WTC11 (cell line): ENCODE measurements at places on chromosomes 7 and 10. TPM values are rescaled to one million over a fixed set of nuclear protein-coding genes. Genes with fewer than 3 reads are reported as not detected.
A peak's percentile ranks its signal among the peaks of the same experiment; 100 is the strongest.

GRCh38 chr7:55083206-55083605 lies 64.4 kb downstream of the EGFR start:
- no peak for DNase-seq

AHR gene
- 5.8 to 9.8 TPM (median 7.1 TPM) in 3 replicates for total RNA-seq

DNA sequence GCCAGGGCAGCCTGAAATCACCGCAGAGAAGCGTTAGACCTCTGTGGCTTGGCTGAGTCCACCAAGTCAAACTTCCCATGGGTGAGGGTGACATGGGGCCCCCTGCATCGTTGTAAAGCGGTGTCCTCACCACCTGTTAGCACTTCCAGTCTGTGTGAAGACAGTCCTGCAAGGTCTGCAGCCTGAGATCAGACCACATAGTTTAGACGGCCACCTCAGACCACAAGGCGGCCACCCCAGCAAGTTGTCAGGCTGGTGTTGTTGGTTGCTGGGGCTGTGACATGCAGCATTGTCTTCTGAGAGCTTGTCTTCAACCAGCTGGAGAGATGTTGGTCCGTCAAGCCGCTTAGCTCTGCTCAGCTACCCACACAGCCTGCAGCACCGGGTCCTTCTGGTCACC lies 44.1 kb upstream of the TARP start:
- DNase-seq: no peak

- DNase-seq: no peak
Observed at GRCh38 chr10:28381466-28381865, 78.6 kb upstream of the MPP7 start.

- no peak for DNase-seq
Observed at GRCh38 chr10:48249763-48250351, 24.6 kb downstream of the FRMPD2 start.

- DNase-seq: no peak
Observed at GRCh38 chr10:98301664-98302319, 33.8 kb upstream of the LOXL4 start.

- peak; percentile 98 for DNase-seq
Observed at GRCh38 chr7:99142727-99143520, 984 bp downstream of the SMURF1 start.

DNA sequence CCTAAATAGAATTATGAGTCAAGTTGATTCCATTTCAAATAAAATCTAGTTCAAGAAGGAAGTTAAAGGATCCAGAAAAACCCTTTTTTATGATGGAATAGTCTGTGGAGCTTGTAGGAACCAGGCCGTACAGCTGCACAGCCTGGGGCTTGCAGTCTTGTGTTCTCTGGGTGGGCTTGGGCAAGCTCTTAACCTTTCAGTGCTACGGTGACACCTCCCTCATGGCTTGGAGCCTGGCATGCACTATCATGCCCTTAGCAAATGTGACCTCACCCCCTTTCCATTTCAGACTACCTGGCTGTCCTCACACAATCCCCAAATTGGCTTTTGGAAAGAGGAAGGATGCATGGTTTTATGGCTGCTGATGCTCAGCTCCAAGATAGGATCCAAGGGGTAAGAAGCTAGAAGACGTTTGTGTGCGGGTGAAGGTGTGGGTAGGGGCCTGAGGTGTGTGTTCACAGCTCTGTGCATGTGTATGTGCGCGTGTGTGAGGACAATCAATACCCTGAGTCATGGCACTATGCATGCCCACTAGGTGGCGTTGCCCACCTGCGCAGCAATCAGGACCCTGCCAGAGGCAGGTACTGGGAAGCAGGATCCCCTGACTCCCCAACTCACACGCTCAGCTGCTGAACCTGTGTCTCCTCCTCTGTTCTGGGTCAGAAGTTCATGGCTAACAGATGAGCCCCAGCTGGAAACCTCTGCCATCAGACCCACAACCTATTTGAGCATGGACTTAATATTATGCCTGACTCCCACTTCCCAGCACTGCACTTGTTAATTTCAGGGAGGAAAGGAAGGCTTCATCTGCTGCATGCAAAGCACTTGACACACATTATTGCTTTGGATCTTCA lies 113.4 kb downstream of the PTPN20 start:
- peak; percentile 79 for DNase-seq

PSAP gene
- total RNA-seq: 397 to 474 TPM (median 462 TPM) in 3 replicates

- DNase-seq: no peak
Observed at GRCh38 chr7:96144260-96144526, 177.7 kb downstream of the SLC25A13 start.

OAT gene
- 96.1 to 117 TPM (median 97.4 TPM) in 3 replicates for total RNA-seq

INHBA gene
- total RNA-seq: 0.16 to 1.0 TPM (median 0.44 TPM) in 3 replicates
